ENCODE measurements at places on chromosomes 12 and 14.

DNA sequence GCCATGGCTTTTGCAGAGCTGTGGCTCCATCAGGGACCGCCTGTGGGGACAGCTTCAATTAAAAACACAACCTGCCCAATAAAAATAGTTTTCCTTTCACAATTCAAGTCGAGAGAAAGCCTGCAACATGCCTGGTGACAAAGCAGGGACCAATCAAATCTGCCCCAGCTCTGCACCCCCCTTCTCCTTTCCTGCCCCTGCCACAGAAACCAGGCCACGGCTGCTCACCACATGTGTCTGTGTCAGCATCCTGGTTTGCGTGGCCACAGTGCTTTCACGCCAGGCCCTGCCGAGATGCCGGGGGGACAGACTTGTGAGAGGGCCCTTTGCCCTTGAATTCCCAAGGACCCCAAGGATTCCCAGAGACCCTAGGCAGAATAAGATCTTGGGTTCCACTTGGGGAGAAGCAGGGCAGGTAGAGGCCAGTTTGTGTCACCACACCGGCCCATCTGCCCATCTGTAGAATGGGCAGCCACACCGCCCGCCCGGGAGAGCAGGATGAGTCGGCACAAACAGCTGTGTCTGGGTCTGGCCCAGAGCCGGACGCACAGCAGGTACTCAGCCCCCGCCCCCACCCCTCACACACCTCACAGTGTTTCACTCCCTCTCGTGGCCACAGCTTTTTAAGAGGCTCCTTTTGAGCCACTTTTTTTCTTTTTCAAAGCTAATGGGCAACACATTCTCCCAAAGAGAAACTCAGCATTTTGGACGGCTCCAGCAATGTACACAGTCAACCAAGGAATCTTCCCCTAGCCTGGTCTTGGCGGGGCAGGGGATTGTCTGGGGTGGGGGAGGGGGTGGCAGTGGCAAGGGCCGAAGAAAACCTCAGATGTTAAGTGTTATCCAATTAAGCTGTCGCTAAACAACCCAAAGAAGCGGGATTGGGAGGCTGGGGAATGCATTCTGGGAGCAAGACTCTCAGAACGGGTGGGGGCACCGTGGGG is 41.5 kb downstream of the BCL11B start:
- no peak for DNase-seq

- DNase-seq: no peak
Observed at GRCh38 chr12:119479121-119479561, 114.4 kb upstream of the TMEM233 start.

DNA sequence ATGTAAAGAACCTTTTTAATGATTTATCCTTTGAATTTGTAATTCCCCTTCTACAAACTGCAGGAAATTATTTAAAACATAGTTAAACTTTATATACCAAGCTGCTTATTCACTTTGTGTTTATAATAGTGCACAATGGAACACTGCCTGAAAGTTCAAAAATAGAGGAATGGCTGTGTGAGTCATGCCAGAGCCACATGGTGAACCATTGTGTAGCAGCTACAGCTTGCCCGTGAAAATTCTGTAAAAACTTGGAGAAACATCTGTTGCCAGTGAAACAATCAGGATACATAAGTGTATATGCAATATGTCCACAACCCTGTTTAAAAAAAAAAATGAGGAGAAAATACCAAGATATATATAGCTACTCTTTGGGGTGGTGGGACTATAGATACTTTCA is 59.5 kb downstream of the VEZT start:
- DNase-seq: peak; percentile 74

DNA sequence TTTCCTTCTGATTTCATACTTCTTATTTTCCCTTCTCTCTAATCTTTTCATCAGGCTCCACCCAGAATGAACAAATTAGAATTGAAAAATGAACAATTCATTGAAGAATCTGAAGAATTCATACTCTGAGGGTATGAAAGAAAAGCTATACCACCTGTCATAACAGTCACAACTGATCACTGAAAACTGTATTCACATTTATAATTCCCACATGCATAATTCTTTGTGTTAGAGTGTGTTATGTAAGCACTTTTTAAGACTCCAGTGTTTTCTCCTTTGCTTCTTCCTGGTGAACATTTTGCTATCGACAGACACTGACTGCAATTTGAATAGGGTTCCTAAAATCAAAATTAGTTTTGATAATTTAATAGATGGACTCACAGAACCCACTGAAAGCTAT is 271.2 kb downstream of the SLC16A7 start:
- no peak for DNase-seq

GRCh38 chr14:52692248-52692962 is 3.0 kb downstream of the ERO1A start:
- DNase-seq: no peak

GRCh38 chr14:63276016-63276415 is 42.7 kb downstream of the GPHB5 start:
- DNase-seq: no peak

GRCh38 chr14:102528431-102529170 is 19.0 kb upstream of the ANKRD9 start:
- DNase-seq: no peak

DNA sequence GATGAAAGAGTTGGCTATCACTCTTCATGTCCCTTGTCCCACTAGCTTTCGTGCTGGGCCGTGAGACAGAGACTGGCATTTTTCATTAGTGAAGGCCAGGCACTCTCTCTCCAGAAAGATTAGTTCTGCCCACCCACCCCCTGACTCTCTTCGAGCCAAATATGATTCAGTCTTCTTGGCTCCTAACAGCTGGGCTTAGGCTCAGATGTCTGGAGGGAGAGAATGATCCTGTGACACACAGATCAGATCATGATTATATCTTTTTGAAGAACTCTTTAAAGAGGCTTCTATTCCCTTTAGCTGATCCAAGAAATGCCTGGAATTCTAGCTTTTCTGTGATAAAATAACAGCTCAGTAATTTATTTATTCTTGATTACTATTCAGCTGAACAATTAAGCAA is 5.2 kb upstream of the GNG2 start:
- no peak for DNase-seq

- no peak for DNase-seq
Observed at GRCh38 chr12:34598851-34599529, 576.7 kb downstream of the ALG10 start.

DNA sequence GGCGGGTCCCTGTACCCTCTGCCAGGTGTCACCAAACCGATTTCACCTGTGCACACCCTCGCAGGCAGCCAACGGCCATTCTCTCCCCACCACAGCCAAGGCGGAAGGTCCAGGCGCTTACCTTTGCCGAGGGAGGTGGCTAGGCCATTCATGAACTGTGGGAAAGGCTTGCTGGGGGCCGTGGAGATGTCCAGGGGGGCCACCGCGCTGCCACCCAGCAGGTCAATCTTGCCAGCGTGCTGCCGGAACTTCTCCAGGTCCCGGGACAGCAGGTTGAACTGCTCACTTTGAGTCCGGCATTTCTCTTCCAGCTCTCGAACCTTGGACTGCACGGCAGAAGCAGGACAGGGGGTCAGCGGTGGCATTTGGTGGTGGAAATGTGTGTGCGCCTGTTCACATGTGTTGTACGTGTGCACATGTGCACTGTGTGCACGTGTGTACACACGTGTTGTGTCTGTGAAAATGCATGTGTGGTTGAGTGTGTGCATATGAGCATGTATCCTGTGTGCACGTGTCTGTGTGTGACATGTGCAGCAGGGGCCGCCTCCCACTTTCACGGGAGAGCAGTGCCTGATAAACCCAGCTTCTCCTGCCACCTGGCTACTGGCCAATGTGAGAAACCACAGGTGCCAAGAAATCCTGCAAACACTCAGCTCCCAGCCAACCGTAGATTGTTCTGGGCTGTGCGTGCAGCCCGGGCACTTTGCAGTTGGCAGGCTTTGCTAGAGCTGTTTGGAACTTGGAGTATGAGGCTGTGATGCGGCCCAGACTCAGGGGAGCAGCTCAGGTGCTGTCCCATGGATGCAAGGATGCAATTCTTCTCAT is 118.9 kb downstream of the PIWIL1 start:
- no peak for DNase-seq

DNA sequence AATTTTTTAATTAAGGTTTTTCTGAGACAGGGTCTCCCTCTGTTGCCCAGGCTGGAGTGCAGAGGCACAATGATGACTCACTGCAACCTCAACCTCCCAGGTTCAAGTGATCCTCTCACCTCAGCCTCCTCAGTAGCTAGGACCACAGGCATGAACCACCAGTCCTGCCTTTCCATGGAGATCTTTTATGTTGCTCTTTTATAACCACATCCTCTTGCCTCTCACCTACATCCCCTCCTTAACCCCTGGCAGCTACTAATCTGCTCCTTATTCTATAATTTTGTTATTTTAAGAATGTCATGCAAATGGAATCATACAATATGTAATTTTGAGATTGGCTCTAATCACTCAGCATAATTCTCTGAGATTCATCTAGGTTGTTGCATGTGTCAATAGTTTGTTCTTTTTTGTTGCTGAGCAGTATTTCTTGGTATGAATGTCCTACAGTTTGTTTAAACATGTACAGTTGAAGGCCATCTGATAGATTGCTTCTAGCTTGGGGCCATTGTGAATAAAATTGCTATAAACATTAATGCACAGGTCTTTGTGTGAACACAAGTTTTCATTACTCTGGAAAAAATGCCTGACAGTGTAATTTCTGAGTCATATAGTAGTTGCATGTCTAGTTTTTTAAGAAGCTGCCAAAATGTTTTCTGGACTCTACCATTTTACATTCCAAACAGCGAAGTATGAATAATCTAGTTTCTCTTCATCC is 249.2 kb upstream of the AMIGO2 start:
- no peak for DNase-seq

- DNase-seq: no peak
Observed at GRCh38 chr14:83425706-83426105, 1892.1 kb upstream of the SEL1L start.

DNA sequence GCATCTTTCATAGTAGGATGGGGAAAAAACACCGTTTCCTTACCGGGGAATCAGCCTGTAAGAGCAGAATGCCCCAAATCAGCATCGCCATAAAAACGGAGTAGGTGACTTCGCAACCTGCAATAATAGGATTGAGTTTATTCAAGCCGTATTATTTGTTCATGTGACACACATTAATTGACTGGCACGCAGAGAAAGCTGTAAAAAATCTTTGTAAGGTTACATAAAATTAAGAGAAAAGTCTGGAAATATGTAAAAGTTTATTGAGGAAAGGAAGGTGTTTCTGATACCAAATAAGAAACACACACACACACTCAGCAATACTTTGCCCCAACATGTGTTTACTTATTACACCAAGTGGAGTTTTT is 628 bp upstream of the CAPRIN2 start:
- no peak for DNase-seq

DNA sequence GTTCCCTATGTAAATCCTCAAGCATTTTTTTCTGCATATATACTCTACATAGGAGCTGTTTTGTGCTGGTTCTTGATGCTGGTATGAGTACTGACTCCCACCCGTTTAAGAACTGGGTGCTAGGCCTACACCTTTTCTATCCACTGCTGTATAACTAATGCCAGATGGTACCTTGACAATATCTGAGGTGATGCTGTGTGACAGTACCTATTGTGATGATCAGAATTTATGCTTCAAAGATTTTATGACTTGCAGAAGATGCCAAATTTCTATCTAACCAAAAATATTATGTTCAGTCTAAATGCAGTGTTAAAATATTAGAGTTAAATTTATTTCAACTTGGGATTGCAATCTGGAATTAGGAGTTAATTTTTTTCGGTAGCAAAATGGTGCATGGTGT is 272.3 kb upstream of the NOVA1 start:
- DNase-seq: no peak

DNA sequence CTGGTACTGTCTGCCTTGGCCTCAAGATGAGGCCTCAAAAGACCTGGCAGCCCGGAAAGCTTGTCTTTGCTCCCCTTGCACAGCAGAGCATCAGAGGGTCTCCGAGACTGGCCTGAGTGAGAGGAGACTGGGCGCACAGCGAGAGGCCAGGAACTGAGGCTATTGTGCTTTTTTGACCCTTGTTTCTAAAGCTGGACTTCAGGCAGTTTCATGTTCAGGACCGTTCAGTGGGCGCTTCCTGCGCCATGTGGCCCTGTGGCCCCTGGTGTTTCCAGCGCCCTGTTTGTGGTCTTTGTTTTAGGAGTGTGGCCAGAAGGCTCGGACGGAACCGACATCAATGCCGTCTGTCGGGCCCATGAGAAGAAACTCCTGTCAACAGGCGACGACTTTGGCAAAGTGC is 126.3 kb upstream of the EVL start:
- DNase-seq: no peak

- no peak for DNase-seq
Observed at GRCh38 chr12:98123021-98123461, 392.3 kb upstream of the TMPO start.

GRCh38 chr12:100672075-100672592 is 98.7 kb downstream of the GAS2L3 start:
- DNase-seq: no peak

- DNase-seq: no peak
Observed at GRCh38 chr14:52399104-52399503, 85.0 kb downstream of the PTGER2 start.

DNA sequence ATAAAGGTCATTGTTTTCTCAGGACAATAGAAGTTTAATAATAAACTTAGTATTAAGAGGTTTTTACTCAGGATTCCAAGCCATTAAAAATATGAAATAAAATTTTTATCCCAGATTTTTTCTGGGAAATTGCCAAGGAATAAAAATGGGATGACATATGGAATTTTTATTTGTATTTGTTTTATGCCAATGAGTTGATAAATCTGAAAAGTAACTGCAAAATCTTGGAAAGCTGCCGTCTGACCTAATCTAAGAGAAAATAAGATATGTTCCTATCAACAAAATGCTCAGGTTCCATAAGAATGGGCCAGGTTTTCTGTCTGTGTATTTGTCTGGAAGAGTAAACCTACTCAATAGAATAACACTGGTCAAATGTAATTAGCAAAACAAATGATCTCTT is 22.2 kb upstream of the KERA start:
- DNase-seq: no peak

DNA sequence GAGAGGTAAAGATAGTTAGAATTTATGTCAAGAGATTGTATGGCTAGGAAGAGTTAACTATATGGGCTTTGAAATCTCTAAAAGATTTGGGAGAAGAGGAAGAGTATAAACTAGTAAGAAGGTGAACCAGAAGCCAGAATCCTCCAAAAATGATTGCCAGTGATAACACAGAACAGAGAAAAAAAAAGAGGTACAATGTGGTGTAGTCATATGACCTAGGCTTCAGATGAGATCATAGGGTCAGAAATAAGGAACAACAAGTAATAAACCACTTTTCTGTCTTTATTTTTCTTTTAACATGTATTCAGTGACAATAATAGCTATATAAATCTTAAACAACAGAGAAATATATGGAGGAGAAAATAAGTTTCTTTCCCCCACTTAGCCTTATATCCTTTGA is 2.0 kb upstream of the NECAP1 start:
- no peak for DNase-seq

- no peak for DNase-seq
Observed at GRCh38 chr12:53803703-53804102, 51.9 kb upstream of the CISTR start.

GRCh38 chr14:69992564-69992963 is 113.3 kb downstream of the SMOC1 start:
- no peak for DNase-seq

GRCh38 chr12:57881475-57881874 is 34.9 kb upstream of the CTDSP2 start:
- DNase-seq: no peak

GRCh38 chr12:49359671-49360070 is 7.6 kb upstream of the SPATS2 start:
- no peak for DNase-seq

GRCh38 chr14:33560718-33561431 is 390.0 kb downstream of the EGLN3 start:
- DNase-seq: no peak

GRCh38 chr12:109927622-109928021 is 27.5 kb downstream of the TCHP start:
- DNase-seq: peak; percentile 56
